Activated CD8-positive, alpha-beta memory T cell treated with anti-CD3 and anti-CD28 coated beads for 1 hour (primary cell): ENCODE measurements at places on chromosomes 2 and 18.

DNA sequence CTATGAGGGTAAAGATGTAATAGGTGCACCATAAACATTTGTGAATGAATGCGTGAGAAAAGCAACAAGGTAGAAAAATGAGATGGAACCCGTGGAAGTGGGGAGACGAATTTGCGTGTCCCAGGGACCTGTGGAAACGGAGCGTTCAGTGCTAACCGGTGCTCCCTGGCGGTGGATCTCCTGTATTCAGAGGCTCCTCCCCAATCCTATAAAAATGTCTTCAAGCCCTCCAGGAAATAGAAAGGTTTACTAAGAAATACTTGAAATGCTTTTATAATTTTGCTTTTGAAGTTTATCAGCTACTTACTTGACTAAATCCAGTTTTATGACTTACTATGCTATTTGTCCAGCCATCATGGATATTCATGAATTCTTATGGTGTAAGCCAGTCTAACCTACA is 62.8 kb upstream of the RBM44 start:
- no peak for DNase-seq

- DNase-seq = no peak
These were observed 18.5 kb downstream of the TRAF3IP1 start for GRCh38 chr2:238338710-238339394.

DNA sequence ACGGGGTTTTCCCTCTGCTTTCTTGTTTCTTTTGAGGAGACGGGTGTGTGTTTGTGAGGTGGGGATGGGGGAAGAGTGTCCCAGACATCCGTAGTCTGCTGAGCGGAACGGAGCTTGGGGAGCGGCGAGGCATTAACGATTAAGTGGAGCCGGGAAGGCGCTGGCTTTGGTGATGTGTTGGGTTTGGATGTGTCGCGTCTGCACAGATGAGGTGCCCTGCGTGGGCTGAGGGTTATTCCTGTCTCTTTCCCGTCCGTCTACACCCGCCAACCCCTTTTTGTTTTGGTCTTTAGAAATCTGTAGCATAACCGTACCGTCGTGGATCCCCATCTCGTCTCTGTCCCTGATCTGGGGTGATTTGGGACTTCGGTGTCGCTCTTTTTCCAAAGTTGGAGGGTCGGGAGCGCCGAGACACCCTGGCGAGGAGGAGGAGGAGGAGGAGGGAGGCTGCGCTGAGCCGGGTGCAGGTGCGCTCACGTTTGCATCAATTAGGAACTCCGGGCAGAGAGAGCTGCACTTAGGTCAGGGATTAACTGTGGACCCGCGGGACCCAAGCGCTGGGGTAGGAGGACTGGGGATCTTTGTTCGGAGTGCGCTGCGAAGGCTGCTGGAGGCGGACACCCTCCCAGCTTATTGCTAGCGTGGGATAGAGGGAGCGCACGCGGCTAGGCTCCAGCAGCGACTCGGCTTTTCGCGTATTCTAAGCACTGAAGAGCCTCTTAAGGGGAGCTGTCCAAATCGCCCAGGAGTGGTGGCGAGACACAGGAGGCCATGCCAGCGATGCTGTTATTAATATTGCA is 720.3 kb downstream of the DPP10 start:
- no peak for DNase-seq

DNA sequence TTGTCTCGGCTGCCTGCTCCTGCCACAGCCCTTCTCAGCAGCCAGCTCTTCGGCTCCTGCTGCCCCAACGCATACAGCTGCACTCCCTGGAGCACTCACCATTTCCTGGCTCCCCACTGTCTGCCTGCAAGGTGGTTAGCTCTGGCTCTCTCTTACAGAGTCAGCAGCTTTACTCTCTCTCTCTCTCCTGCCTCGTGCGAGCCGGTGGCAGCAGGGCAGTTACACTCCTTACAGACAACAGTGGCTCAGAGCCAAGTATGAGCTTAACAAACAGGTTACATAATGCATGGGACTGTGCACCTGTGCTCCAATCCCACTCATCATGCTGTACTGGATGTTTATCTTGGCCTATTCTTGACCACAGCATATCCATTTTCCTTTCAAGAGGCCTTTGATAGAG is 47.4 kb upstream of the DNAJC10 start:
- DNase-seq = no peak

GRCh38 chr2:130878316-130878715 is 41.6 kb downstream of the ARHGEF4 start:
- DNase-seq = no peak

DNA sequence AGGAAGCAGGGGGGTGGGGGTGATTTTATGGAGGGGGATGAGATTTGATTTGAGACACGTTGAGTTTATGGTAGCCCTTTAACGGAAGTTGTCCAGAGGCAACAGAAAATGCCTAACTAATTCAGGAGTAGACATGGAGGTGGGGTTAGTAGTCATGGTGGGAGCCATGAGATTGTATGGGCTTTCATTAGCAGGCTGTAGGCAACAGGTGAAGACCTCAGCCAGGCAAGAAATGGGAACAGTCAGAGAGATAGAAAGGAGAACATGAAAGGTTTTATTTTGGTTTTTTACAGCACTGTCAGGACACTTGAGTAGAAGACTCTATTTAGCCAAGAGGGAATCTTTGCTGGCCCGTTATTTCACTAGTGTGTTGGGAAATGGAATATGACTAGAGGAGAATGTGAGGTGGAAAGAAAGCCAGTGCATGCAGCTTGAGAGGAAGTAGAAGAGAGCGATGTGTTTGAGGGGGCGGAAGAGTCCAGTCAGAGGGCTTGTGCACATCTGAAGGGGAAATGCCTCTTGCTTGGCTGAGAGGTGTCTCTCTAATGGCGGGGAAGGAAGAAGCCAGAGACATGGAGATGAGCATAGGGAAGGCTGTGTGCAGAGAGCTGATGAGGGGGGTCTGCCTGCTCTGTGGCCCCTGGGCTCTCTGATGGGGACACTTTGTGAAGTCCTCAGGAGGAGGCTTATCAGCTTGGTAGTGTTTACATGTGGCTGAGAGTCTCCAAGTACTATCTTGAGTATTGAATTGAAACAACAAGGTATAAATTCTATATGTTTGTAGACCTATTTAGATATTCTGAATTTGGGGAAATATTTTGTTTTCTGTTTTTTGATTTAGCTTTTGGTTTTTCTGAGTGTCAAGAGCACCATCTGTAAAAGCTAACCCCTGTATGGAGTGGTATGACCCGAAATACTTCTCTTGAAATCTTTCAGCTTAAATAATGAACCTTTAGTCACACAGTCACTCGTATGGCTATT is 66.9 kb upstream of the ITM2C start:
- no peak for DNase-seq

DNA sequence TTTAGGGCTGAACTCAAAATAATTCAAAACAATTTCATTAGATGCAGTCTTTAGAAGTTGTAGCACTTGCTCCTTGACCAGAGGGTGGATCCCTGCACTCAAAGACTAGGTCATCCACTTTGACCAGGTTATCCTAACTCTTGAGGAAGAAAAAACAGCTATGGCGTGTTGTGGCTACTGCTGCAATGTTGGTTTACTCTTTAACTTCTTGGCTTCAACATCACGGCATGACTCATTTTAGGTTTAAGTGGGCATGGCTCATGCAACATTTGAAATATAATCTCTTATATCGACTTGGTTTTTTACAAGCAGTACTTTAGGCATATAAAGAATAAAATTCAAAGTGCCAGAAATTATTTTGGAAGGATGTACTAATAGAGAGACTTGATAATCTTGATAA is 35.4 kb downstream of the ANKRD29 start:
- no peak for DNase-seq

- DNase-seq = no peak
These were observed 28.0 kb upstream of the KCMF1 start for GRCh38 chr2:84942964-84943421.

- no peak for DNase-seq
These were observed 24.6 kb downstream of the CD302 start for GRCh38 chr2:159773426-159773825.

GRCh38 chr18:25251068-25251467 is 100.9 kb downstream of the ZNF521 start:
- DNase-seq = no peak

- DNase-seq = no peak
These were observed 2.1 kb downstream of the VIL1 start for GRCh38 chr2:218421027-218421426.

DNA sequence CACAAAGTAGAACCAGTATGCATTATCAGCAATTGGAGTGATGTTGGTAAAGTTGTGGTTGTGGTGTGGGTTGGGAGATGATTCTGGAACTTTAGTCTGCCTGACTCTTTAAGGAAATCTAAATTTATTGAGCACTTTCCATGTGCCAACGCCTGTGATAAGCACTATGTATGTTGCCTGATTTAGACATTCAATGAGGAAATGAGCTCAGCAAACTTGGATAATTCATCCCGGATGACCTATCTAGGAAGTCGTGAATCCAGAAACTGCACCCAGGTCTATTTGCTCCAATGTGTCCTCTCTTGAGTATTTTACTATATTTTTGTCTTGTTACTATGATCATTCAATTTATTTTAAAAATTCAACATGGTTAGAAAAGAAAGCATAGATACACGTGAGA is 400.8 kb upstream of the MMADHC start:
- no peak for DNase-seq

GRCh38 chr2:198717451-198717850 is 740.3 kb downstream of the SATB2 start:
- DNase-seq = no peak

DNA sequence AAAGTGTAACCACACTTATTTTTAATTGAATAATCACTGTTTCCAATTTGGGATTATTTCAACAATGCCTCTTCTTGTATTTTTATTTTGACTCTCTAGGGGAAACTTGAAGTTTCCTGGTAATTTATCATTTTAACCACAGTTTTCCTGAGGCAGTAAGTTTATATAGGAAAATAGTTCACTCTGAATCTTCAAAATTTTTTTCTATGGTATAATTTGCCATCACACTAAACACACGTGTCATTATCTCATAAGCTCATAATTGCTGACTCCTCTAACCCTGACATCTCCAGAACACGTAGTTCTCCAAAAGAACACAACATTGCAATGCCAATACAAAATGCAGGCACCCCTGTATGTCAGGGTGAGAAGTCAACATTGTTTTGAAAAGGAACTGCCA is 102.2 kb upstream of the FZD7 start:
- DNase-seq = no peak

GRCh38 chr2:9306911-9307310 is 100.3 kb downstream of the ASAP2 start:
- no peak for DNase-seq

DNA sequence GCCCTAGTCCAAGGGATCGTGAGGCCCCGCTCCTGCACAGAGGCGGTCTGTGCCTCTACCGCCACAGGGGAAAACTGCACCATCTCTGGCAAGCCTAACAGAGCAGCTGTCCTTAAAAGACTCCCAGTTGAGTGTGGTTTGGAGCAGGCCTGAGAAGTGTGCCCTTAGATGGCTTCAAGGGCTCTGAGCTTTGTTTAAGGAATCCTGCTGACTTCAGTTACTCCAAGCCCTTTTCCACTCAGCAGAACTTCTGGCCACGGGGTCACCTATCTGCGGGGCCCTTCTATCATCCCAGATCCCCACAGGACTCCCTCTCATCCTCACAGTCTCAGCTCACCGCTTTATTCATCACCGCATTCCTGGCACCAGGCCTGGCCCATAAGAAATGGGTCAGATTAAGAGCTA is 131.5 kb downstream of the CCDC74A start:
- no peak for DNase-seq

- DNase-seq = no peak
These were observed 1.0 kb upstream of the ESPNL start for GRCh38 chr2:238098901-238099713.

- DNase-seq = no peak
These were observed 18.8 kb downstream of the SP100 start for GRCh38 chr2:230434677-230435324.

DNA sequence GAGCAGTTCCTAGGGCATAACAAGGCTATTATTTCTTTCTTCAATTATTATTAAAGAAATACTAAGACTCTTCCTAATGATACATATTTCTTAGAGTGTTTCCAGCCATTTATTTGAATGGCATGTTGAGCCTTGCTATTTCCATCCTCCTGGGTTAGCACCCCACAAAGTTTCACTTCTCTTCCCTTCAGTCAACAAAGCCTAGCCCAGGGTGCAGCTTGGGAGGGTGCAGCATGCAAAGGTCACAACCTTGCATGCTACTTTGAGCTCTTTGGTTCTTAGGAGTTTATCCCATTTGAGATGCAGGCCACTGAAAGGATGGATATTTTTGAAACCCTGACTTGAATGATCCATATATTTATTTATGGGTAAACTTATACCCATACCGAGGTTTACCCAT is 454.4 kb upstream of the MEIS1 start:
- DNase-seq = no peak

- DNase-seq = no peak
These were observed 64.4 kb downstream of the LCLAT1 start for GRCh38 chr2:30511122-30512083.

DNA sequence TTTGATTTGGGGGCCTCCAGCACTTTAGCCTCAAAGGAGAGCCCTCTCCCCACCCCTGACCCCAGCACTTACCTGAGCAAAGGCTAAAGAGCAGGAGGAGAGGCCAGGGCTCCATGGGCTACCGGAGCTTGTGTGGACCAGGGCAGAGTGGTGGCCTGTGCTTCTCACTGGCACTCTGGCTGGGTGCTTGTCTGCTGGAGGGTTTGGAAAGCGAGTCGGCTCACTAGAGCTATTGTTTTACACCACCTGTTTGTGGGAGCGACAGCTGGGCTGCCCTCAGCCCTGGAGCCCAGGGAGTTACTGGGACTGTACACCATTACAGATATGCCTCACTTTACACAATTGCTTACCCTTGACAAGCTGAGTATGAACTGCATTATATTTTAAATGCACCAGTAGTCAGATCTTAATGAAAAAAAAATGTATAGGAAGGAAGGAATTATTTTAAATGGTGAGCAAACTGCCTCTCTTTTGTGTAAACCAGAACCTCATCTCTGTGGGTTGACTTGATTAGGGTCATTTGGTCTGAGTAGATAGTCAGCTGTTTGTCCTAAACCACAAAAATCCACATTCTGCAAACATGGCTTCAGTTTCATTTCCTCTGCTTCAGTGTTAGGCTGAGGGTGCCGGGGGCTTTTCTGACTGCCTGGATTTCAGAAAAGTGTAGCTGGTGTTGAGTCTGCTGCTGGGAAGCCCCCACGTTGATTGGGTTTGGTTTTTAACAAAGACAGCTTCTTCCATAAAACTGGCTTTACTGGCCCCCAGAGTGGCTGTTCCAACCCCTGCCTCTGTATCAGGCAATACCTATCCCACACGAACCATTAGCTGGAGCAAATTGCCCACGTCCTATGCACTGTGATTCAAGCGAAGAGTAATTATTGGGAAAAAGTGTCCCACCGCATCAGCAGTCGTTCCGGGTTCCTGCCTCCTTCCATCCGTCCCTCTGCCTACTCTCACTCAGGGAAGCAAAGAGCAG is at the start of gene CHRNA1:
TSS of gene CHRNA1 (minus strand) at position 193 of the 976 bp plus-strand sequence. CDS start at position 115, 78 bp downstream.
- no peak for DNase-seq
